Immature natural killer cell (primary cell): ENCODE measurements at places on chromosomes 2 and 18.
A peak's percentile ranks its signal among the peaks of the same experiment; 100 is the strongest.

DNA sequence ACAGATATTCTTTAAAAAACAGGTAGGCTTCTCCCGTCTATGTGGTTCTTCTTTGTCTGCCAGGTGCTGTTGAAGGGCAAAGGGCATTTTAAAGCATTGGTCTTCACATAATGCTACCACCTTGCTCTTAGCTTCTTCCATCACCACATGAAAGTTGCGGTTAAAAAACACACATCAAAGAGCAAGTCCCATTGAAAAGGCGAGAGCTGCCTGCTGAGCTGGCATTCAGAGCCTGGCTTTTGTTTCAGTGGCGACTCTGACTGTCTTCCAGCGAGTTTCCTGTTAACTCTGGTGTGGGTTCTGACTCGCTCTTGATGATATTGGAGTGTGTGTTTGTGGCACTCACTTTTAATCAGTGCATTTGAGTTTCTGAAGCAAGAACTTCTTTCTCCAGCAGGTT lies 624.9 kb upstream of the FANCL start:
- no peak overlapping the region for H3K4me3 ChIP-seq
- H3K27me3 ChIP-seq, result peaks cover 2% of the 10 kb centered on the region
- no peak overlapping the region for H3K27ac ChIP-seq
- no peaks in the 10 kb centered on the region for H3K4me1 ChIP-seq
- no peaks in the 10 kb centered on the region for H3K36me3 ChIP-seq
- DNase-seq, result peak; percentile 15

- peaks cover 15% of the 10 kb centered on the region for H3K27me3 ChIP-seq
- H3K4me1 ChIP-seq, result no peaks in the 10 kb centered on the region
- H3K36me3 ChIP-seq, result no peaks in the 10 kb centered on the region
- H3K27ac ChIP-seq, result no peak overlapping the region
Measured at GRCh38 chr2:157596992-157597681, 31.5 kb downstream of the ACVR1C start.

DNA sequence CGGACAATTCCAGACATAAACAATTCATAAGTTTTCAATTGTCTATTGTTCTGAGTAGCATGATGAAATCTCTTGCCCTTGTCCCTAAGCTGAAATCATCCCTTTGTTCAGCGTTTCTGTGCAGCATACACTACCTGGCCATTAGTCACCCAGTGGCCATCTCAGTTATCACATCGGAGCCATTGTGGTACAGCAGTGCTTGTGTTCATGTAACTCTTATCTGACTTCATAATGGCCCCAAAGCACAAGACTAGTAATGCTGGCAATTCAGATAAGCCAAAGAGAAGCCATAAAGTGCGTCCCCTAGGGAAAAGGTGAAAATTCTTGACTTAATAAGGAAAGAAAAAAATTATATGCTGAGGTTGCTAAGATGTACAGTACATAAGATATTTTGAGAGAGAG lies 127.2 kb downstream of the FHOD3 start:
- peaks cover 7% of the 10 kb centered on the region for H3K27me3 ChIP-seq
- H3K4me3 ChIP-seq, result no peak overlapping the region
- H3K36me3 ChIP-seq, result no peaks in the 10 kb centered on the region
- H3K4me1 ChIP-seq, result no peaks in the 10 kb centered on the region
- no peak for DNase-seq

- H3K27me3 ChIP-seq, result no peaks in the 10 kb centered on the region
- no peak for DNase-seq
- no peaks in the 10 kb centered on the region for H3K36me3 ChIP-seq
- no peak overlapping the region for H3K4me3 ChIP-seq
- H3K4me1 ChIP-seq, result peaks cover 17% of the 10 kb centered on the region
- H3K27ac ChIP-seq, result no peak overlapping the region
Measured at GRCh38 chr18:6404834-6405233, 9.9 kb downstream of the L3MBTL4 start.

- peaks cover 11% of the 10 kb centered on the region for H3K27me3 ChIP-seq
- H3K4me1 ChIP-seq, result no peaks in the 10 kb centered on the region
- H3K36me3 ChIP-seq, result peaks cover 10% of the 10 kb centered on the region
- no peak overlapping the region for H3K4me3 ChIP-seq
- no peak overlapping the region for H3K27ac ChIP-seq
Measured at GRCh38 chr2:86272111-86272510, 65.3 kb downstream of the REEP1 start.

GRCh38 chr2:212811921-212812320 lies 273.3 kb upstream of the ERBB4 start:
- H3K27me3 ChIP-seq, result peaks cover 4% of the 10 kb centered on the region
- H3K4me3 ChIP-seq, result peak overlapping the region; percentile 50
- peak overlapping the region; percentile 84 for H3K27ac ChIP-seq

GRCh38 chr18:63402246-63403162 lies 19.8 kb downstream of the VPS4B start:
- no peak for DNase-seq
- no peaks in the 10 kb centered on the region for H3K27me3 ChIP-seq
- no peak overlapping the region for H3K27ac ChIP-seq
- peaks cover 11% of the 10 kb centered on the region for H3K4me1 ChIP-seq
- H3K36me3 ChIP-seq, result peaks cover 61% of the 10 kb centered on the region

DNA sequence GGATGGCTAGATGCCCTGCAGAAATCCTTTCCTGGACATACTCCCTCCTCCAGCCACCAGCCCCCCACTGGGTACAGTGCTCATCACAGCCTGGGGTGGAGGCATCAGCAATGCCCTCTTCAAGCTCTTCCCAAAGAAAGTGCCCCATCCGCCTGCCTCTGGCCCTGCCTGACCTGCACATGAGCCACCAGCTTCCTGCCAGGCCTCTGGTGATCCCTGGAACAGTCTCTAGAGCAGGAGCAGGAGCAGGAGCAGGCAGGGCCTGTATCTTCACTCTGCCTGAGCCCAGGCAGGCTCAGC lies 54.1 kb upstream of the CAB39 start:
- peak overlapping the region; percentile 28 for H3K4me3 ChIP-seq
- H3K4me1 ChIP-seq, result peaks cover 55% of the 10 kb centered on the region
- peak overlapping the region; percentile 60 for H3K27ac ChIP-seq
- no peaks in the 10 kb centered on the region for H3K36me3 ChIP-seq
- H3K27me3 ChIP-seq, result peaks cover 8% of the 10 kb centered on the region

DNA sequence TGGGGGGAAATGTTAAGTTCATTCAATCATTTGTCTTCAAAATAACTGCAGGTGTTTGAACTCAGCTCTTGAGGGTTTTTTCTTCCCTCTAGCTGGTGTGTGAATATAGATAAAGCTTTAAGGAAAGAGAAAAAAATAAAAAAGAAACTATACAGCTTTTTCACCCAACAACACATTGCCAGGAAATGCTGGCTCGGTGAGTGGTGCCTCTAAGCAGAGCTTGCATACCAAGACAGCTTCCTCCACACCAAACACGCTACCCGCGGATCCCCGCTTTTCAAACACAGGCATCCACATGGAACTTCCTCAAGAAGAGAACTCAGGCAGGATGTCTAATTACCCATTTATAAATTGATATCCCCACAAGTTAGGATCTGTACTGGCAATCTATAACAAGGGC lies 69.8 kb upstream of the TANK start:
- DNase-seq, result peak; percentile 11
- no peak overlapping the region for H3K27ac ChIP-seq
- H3K36me3 ChIP-seq, result no peaks in the 10 kb centered on the region
- H3K27me3 ChIP-seq, result no peaks in the 10 kb centered on the region
- peak overlapping the region; percentile 51 for H3K4me3 ChIP-seq

GRCh38 chr18:741931-742512 lies 29.6 kb upstream of the ENOSF1 start:
- peak; percentile 56 for DNase-seq
- peaks cover 35% of the 10 kb centered on the region for H3K36me3 ChIP-seq
- no peaks in the 10 kb centered on the region for H3K27me3 ChIP-seq
- peaks cover 5% of the 10 kb centered on the region for H3K4me1 ChIP-seq

DNA sequence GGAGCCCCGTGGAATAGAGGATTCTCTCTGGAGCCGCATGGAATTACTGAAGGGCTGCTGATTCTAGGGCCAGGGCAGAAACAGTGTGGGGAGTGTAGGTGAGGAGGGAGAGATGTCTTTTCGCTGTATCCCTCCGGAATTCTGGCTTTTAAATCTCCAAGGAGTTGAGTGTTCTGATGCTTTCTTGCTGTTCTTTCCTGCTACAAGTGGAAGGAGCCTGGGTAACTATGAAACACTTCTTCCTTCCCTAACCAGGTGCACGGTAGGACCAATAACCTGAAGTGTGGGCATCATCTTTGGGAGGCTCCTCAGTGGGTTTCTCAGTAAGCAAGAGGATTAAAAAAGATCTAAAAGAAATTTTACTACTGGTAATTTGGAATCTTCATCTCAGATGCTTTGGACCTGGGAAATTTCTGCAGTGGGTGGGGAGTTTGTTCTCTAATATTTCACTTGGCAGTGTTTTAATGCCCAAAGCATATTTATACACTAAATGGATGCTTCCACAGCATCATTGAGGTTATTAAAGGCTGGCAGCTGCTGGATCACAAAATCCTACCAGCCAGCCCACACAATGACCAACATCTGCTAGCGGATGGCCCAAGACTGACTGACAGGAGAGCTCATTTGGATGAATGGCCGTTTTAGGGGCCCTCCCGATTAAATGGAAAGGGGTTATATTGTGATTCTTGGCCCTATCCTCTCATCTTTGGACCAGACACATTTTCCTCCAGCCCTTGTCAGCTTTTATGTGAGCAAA lies 2.1 kb downstream of the EML6 start:
- H3K4me1 ChIP-seq, result peaks cover 24% of the 10 kb centered on the region
- peaks cover 11% of the 10 kb centered on the region for H3K27me3 ChIP-seq
- no peaks in the 10 kb centered on the region for H3K36me3 ChIP-seq
- DNase-seq, result no peak

DNA sequence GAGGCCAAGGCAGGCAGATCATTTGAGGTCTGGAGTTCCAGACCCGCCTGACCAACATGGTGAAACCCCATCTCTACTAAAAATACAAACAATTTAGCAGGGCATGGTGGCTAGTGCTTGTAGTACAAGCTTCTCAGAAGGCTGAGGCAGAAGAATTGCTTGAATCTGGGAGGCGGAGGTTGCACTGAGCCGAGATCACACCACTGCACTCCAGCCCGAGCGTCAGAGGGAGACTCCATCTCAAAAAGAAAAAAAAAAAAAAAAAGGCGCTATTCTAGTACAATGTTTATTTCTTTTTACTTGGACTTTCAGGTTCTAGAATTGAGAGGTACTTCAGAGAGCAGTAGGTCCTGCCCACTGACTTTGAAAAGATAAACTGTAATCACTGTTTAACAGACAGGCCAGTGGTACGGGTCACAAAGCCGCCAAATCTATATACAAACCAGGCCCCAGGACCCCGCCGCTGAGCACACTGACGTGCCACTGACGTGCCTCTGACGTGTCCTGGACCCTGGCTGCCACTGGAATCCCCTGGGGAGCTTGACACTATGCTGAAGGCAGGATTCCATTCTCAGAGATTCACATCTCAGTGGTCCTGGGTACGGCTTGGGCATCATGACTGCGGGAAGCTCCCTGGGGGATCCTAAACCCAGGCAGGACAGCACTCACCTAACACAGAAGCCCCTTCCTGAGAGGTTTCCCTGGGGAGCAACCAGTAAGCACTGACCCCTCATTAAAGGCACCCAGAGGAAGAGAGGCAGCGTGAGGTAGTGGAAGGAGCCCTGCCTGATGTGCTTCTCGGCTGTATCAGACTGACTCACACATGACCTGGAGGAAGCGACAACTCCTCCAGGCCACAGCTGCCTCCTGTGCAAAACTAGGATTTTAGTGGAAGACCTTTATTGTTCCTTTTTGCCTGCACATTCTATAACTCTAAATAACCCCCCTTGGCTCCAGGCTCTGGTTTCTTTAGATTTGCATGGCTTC lies 197.8 kb upstream of the MEIS1 start:
- no peak overlapping the region for H3K4me3 ChIP-seq
- peaks cover 4% of the 10 kb centered on the region for H3K27me3 ChIP-seq
- DNase-seq, result no peak
- H3K27ac ChIP-seq, result no peak overlapping the region

GRCh38 chr2:99825630-99826029 lies 316.8 kb downstream of the AFF3 start:
- no peaks in the 10 kb centered on the region for H3K36me3 ChIP-seq
- H3K4me3 ChIP-seq, result no peak overlapping the region
- H3K27me3 ChIP-seq, result peaks cover 3% of the 10 kb centered on the region
- no peak overlapping the region for H3K27ac ChIP-seq
- peaks cover 4% of the 10 kb centered on the region for H3K4me1 ChIP-seq

GRCh38 chr2:35503311-35503710 lies 852.3 kb upstream of the CRIM1 start:
- H3K4me3 ChIP-seq, result no peak overlapping the region
- H3K27me3 ChIP-seq, result no peaks in the 10 kb centered on the region
- DNase-seq, result no peak
- no peaks in the 10 kb centered on the region for H3K36me3 ChIP-seq
- H3K27ac ChIP-seq, result no peak overlapping the region
- H3K4me1 ChIP-seq, result no peaks in the 10 kb centered on the region

- no peak overlapping the region for H3K4me3 ChIP-seq
- H3K27ac ChIP-seq, result no peak overlapping the region
- peaks cover 6% of the 10 kb centered on the region for H3K27me3 ChIP-seq
- peaks cover 9% of the 10 kb centered on the region for H3K4me1 ChIP-seq
Measured at GRCh38 chr2:42864641-42865280, 72.4 kb upstream of the HAAO start.

DNA sequence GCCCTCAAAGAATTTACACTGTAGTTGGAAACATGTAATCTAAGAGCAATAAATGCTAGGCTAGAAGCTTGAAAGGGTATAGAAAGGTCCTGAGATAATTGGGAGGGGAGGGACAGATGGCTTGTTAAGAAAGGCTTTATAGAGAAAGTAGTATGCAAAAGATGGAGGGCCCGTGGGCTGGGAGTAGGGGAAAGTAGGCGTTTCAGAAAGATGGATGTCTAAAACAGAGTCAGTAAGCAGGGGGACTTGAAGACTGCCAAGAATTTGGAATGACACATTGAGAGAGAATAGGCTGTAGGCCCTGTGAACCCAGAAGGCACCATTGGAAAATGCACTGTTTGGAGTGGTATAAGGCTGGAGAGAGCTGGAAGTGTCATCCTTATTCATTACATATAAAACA lies 822 bp downstream of the PSMG2 start:
- peaks cover 60% of the 10 kb centered on the region for H3K4me1 ChIP-seq
- no peak for DNase-seq
- H3K36me3 ChIP-seq, result peaks cover 14% of the 10 kb centered on the region
- no peaks in the 10 kb centered on the region for H3K27me3 ChIP-seq

- peaks cover 33% of the 10 kb centered on the region for H3K4me1 ChIP-seq
- peak overlapping the region; percentile 99 for H3K27ac ChIP-seq
- peaks cover 16% of the 10 kb centered on the region for H3K27me3 ChIP-seq
- peak overlapping the region; percentile 95 for H3K4me3 ChIP-seq
- no peak for DNase-seq
- H3K36me3 ChIP-seq, result no peaks in the 10 kb centered on the region
Measured at GRCh38 chr2:61538920-61539520, 864 bp upstream of the XPO1 start.
